ENCODE measurements at places on chromosomes 2 and 18.

DNA sequence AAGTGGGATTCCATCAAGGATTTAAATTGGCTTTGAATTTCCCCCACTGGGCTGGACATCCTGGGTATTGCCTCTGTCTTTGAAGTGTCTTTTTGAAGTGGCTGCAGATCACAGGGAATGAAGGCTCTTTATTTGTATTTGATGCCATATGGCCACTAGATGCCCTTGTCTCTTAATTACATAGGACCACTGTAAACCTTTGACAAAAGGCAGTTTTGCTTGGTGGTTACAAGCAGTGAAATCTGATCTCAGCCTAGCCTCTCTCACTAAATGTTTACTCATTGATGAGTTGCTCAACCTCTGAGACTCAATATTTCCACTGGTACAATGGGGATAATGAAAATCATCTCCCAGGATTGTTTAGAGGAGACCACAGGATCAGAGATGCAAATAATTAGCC lies 102.2 kb downstream of the INSIG2 start:
- DNase-seq = no peak

DNA sequence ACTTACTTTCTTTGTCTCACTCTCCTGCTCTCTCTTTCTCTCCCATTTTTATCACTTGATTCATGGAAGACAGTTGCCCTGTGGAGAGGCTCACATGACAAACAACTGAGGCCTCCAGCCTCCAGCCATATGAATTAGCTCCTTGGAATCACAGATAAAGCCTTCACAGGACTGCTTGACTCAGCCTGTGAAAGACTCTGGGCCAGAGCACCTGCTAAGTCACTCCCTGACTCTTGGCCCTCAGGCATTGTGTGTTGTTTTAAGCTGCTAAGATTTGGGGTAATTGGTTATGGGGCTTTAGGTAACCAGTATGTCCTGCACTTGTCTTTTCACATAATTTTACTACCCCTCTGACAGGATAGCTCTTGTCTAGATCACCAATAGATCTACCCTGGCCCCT lies 334.9 kb downstream of the SOX11 start:
- no peak for DNase-seq

- DNase-seq = no peak
Observed at GRCh38 chr18:46623541-46623940, 33.5 kb downstream of the LOXHD1 start.

GRCh38 chr2:28102455-28102874 lies 211.9 kb downstream of the BABAM2 start:
- no peak for DNase-seq

DNA sequence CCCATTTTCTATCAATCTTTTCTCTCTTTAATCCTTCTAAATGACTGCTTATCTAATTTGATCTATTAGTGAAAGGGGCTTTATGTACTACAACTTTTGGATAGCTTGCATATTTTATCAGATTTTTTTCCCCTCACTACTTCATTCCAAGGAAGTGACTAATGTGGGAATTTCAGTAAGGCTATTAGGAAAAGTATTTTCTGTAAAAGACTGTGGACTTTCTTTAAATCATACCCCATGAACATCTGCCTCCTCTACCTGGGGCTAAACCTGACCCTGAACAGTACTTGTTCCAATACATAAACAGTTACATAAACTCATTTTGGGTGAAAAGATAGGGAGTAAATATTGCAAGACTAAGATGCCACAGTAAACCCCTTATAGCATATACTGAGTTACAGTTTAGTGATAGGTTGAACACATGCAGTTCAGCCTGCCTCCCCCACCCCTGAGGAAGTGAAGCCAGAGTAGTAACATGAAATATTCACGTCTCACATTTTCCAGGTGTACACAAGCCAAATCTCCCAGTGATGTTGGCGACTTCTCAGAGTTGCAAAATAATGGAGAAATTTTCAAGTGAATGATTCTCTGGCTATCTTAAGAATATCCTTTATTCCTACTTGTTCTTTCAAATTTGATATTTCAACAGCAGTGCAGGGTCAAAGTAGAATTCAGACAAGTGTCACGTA lies 590.9 kb upstream of the ZEB2 start:
- no peak for DNase-seq

GRCh38 chr2:229431327-229431954 lies 160.4 kb upstream of the PID1 start:
- DNase-seq = no peak

- no peak for DNase-seq
Observed at GRCh38 chr2:241601841-241602240, 35.1 kb downstream of the THAP4 start.

- no peak for DNase-seq
Observed at GRCh38 chr2:86477349-86477748, 36.2 kb downstream of the KDM3A start.

DNA sequence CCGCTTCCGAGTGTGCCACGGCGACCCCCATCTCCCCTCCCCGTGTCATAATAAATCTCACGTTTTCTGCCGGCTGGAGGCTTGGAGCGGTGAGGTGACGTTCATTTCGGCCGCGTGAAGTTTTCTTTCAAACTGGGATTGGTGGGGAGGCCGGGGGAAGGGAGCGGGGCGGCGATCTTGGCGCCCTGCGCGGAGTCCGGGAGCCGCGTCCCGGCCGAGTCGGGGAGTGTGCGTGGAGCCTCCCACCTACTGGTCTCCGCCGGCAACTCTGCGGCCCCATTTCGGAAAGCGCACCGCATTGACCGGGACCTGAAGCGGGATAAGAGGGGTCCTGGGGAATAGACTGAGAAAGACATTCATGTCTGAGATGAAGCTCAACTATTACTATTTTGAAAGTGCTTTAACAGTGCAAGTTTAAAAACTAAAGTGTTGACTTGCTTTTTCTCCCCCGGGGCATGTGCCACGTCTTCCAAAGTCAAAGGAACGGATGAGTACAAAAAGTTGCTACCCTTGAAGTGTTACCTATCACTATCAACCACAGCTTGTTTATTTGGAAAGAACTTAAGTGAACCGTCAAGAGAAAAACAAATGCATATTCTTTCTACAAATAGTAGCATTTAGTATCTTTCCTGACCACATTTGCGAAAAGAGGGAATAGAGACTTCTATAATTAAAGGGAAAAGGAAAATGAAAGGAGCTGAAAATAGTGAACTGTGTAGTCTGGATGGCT lies 818 bp upstream of the IKZF2 start:
- no peak for DNase-seq

DNA sequence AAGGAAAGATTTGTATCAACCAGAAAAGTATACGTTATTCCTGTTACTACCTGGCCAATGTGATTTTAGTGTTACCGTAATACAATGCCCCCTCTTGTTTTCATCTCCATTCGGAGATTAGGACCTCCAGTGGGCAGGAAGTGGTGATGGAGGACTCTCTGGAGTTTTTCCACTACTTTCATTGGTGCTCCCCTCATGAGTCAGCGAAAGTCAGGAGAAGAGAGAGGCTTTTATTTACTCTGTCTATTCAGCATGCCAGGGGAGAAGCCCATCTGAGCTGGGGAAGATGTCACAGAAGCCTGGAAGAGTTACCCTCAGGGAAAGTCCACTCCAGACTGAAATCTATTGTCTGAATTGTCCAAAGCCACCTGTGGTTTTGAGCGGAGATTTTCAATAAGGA lies 88.2 kb upstream of the THUMPD2 start:
- DNase-seq = no peak

DNA sequence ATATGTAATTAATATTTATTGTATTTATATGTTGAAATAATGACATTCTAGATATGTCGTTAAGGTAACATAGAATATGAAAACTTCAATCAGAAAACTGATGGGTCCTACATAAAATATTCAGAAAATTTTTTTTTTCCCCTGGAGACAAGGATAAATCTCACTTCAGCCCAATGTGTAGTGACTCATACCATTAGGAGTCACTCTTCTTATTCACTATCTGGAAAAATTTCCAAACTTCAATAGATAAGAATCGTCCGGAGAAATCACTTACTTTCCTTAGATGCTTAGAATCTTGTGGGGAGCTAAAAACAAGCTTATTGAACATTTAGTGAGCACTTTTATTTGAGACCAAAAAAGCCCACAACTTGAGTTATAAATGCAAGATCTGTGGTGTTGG lies 4.6 kb downstream of the SERPINB13 start:
- DNase-seq = no peak

GRCh38 chr2:140643761-140644187 lies 1487.0 kb downstream of the LRP1B start:
- DNase-seq = no peak

- no peak for DNase-seq
Observed at GRCh38 chr18:58502628-58503027, 126.3 kb downstream of the ALPK2 start.

- no peak for DNase-seq
Observed at GRCh38 chr2:17171446-17172049, 346.7 kb downstream of the RAD51AP2 start.

- DNase-seq = no peak
Observed at GRCh38 chr2:224126440-224126839, 87.4 kb upstream of the SERPINE2 start.

DNA sequence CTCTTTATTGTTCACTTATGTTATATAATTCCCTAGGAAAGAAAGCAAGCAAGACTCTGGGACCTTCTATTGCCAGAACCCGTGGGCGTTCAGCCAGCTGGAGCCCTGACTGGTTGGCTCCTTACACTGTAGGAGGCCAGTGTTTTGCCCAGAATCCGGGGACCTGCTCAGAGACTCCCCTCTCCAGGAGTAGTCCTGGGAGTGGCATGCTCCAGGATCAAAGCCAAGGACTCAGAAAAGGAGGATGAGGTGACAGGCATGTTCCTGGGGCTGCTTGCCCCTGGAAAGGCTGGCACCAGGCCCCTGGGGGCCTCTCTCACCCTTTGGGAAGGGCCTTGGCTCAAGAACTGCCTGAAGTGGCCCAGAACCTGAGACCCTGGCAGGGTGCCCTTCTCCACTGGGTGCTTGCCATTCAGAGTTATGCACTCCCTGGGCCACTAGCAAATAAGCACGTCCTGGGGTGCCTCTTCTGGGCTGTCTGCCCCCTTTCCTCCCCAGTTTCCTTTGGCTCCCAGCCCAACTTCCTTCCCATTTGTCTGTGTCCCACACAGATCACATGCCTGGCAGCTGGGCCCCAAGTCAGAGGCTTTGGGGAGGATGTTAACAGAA lies 19.6 kb upstream of the KIF3C start:
- no peak for DNase-seq

All from stimulated activated CD4-positive, alpha-beta T cell treated with anti-CD3 and anti-CD28 coated beads, Interleukin-1b, Interleukin-23, amount 100 ng/mL, for 24 hours (primary cell).